ENCODE measurements at places on chromosomes 2 and 18.

GRCh38 chr2:157747695-157748370 lies 119.2 kb upstream of the ACVR1C start:
- no peak for DNase-seq

DNA sequence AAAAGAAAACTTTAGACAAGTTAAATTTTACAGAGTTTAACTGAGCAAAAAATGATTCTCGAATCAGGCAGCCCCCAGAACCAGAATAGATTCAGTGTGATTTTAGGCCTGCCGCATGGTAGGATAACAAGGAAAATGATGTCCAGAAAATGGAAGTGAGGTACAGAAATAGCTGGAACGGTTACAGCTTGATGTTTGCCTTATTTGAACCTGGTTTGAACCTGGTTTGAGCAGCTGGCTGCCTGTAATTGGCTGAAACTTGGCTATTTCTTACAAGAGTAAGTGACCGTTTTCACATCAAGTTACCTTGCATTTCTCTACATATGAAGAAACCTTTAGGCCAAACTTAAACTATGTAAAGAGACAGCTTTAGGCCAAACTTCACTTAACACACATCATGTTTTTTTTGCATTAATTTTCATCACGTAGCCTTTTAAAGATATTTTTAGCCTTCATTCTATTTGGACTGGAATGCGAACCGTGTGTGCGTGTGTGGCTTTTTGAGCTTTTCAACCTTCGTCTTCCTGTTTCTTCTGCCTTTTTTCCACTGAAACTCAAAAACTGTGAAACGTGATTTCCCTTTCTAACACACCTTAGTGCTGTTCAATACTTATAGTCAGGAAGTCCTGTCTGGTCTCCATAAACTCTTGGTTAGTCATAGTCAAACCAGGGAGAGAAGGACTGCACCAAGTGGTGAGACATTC lies 4.5 kb upstream of the POLE4 start:
- no peak for DNase-seq

GRCh38 chr2:53098696-53099078 lies 668.9 kb upstream of the CHAC2 start:
- no peak for DNase-seq

DNA sequence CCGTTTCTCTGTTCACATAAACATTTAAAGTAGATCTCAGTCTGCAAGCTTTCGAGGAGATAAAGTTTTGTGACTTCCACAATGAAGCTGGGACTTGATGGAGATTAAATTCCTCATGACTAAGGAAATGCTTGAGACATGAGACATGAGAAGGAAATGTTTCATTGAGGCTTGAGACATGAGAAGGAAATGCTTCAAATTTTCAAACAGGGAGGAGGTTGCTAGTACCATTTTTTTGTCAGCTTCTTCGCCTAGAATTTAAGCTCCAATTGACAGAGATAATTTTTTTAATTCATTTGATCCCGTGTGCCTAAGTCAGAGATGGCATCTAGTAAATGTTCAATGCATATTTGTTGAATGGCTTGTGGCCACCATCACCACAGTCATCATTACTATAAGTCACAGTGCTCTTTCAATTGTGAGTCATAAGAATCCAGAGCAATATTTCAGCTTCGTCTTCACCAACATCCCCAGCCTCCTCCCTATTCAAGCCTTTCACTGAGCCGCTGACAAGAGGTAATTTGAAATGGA lies 543 bp upstream of the MARCHF4 start:
- DNase-seq = no peak

DNA sequence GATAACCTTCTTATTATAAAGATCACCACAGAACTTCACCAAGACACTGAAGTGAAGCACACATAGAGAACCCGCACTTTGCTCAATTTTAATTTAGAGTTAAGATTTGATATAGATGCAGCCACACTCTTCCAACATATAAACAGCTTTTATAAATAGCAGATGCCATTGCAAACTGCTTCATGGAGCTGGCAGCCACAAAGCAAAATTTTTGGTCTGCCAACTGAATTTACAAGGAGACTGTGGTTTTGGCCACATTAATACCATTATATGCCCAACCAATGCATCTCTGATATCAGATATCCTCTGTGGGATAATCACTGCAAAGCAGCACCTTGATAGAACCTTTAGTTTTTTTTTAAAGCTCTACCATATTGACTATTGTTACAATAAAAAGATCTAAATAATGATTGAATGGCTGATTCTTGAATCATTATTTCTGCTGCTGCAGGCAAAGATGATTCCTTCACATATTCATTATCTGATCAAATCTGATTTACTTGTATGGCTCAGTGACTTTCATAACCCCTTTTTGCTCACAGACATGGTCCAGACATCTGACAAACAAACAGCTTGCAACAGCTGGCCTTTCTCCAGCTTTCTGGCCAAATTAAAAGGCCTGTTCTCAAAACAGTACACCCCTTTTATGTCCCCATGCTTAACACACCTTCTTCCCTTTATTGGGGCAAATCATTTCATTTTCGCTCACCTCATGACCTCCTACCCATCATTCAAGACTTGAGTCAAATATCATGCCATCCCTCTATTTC lies 88.4 kb downstream of the METTL4 start:
- DNase-seq = no peak

GRCh38 chr2:12769492-12770105 lies 52.9 kb downstream of the TRIB2 start:
- DNase-seq = no peak

DNA sequence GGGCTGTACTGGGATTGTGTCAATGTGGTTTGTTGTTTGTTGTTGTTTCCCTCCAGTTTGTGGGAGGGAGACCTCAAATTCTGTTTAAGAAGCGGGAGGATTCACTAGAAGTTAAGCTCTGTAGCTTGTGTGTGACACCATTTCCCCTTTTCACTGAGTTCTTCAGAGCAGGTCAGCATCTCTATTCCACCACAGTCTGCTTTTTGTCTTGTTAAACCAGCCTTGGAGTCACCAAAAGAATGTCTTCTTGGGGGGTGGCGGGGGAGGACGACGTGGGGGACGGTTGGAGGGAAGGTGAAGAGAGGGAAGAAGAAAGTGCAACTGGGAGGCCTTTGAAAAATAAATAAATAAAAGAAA lies 2.3 kb upstream of the BCL11A start:
- DNase-seq = no peak

DNA sequence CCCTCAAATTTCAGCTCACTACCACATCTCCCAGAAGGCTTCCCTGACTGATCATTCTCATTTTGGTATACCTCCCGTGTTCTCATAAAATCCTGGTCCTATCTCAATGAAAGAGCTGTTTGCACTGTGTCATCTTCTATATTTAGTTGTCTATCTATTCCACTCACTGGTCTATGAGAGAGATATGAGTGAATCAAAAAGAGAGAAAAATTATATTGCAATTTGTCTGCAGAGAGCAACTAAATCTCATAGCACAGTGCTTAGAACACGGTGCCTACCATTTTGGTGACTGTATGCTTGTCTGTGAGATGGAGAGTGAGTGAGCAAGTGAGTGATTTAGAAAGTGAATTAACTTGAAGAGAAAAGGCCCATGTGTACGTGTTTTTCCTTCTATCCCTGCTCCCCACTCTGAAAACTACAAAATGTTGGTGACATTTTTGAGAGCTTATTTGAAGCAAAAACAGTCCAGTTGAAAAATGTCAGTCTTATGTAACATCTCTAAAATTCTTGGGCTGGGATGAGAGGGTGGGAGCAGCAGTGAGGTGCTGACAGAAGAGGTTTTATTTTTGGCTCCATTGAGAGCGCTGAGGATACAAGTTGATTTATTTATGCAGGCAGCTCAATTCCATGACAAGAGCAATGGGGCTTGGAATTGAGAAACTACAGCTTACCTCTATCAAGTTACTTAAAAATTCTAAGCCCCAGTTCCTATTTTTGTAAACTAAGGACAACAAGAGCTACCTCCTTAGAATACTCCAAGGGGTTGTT lies 373.5 kb upstream of the CHST9 start:
- no peak for DNase-seq

DNA sequence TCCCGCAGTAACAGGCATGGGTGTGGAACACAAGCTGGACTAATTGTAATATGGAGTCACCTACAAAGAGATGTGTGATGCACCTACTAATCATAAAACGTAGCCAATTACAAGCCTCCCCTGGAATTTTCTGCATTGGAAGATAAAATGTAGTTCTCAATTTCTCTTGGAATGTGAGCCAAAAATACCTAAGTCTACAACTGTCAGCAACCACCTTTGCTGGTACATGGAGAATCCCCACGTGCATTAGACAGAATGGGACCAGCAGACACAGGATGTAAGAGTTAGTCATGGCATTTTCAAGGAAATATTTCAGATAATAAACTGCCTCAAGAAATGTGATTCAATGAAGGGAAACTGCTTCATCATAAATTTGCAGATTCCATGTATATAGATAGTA lies 85.6 kb upstream of the DCC start:
- DNase-seq = no peak

GRCh38 chr2:147197754-147198483 lies 646.9 kb upstream of the ACVR2A start:
- DNase-seq = no peak

GRCh38 chr18:37251679-37252078 lies 313.9 kb downstream of the CELF4 start:
- DNase-seq = no peak

- DNase-seq = no peak
These were observed 45.0 kb upstream of the MCFD2 start for GRCh38 chr2:46960618-46961017.

GRCh38 chr18:3392467-3392855 lies 57.5 kb upstream of the TGIF1 start:
- no peak for DNase-seq

DNA sequence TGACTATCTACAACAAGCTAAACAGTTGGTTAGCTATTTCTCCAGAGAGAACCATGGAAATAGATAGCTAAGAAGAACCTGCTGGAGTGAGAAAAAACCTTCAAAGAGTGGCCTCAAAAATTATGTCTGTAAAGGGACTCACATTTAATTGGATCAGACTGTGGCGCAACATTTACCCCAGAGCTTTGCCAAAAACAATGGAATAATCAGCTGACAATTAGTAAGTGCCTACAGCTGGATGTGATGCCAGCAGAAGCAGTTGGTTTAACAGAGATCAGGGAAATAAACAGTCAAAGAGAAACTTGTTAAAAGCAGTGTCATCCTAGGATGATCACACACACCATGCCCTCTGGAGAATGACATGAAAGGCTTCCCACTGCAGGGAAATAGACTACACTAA lies 310.7 kb downstream of the CLIP4 start:
- no peak for DNase-seq

- DNase-seq = no peak
These were observed 80.8 kb downstream of the LCLAT1 start for GRCh38 chr2:30527859-30528258.

- DNase-seq = no peak
These were observed at the start of gene NCKAP5 for GRCh38 chr2:133568172-133568571. TSS of gene NCKAP5 (minus strand) at chr2:133568463. CDS start at chr2:133517526, 50,937 bp downstream.

DNA sequence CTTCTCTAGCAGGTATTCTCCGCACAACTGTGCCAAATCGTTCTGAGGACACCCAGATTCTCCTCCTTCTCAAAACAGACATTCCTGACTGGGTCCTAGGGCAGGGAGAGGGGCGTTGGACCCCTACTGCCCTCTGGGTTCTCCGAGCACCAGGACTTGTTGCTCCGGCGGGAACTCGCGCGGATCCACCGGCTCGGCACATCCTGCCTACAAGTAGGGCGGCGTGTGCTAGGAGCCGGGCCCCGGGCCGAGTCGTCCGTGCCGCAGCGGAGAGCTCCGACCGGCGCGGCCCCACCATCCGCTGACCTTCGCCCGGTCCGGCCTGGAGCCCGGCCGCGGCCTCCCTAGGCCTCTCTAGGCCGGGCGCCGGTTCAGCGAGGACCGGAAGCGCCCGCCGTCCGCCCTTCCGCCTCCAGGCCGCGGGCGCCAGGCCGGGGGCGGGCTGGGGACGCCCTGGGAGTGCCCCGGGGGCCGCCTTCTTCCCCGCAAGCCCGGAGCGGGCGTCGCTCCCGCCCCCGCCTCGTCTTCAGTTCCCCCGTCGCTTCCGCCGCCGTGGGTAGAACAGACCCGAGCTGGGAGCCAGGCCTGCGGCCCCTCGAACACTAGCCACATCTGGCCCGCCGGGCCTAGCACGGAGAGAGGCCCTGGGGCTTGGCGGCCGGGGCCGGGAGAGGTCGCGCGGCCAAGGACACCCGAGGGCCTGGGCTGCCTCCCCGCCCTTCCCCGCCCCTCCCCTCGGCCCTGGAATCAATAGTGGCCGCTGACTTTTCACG lies 7.6 kb upstream of the ONECUT2 start:
- no peak for DNase-seq

DNA sequence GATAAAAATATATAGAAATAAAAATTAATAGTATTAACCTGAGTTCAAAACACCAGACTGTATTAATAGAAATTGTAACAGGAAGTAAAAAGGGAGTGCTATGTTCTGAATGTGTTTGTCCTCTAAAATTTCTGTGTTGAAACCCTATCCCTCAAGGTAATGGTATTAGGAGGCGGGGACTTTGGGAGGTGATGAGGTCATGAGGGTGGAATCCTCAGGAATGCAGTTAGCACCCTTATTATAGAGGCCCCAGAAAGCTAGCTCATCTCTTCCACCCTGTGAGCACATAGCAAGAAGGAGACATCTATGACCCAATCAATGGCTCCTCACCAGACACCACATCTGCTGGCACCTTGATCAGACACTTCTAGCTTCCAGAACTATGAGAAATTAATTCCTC lies 124.5 kb downstream of the CMPK2 start:
- DNase-seq = no peak

- DNase-seq = no peak
These were observed 64.5 kb upstream of the ADAM23 start for GRCh38 chr2:206378835-206379234.

DNA sequence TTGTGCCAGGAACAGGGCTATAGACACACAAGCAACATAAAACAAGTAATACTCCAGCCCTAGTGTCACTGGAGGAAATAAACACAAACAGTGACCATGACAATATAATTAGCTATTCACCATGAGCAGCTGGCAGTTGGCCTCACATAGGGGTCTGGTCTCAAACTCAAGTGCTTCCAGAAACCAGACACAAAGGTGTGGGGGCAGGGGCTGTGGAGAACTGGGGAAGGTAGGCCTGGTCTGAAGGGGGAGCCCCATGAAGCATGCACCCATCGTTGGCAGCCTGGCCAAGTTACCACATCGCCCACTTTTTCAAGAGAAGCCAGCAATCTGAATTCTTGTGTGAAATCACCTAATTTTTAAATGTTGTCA lies 49.5 kb upstream of the SP3 start:
- DNase-seq = no peak

- no peak for DNase-seq
These were observed 151.5 kb downstream of the INHBB start for GRCh38 chr2:120497261-120497977.

- no peak for DNase-seq
These were observed 12.2 kb downstream of the METAP1D start for GRCh38 chr2:172011812-172012575.

- no peak for DNase-seq
These were observed 739.5 kb upstream of the SLC39A10 start for GRCh38 chr2:194917519-194917918.

- DNase-seq = no peak
These were observed 23.9 kb upstream of the BOD1L2 start for GRCh38 chr18:57122936-57123510.

- DNase-seq = no peak
These were observed 163.6 kb upstream of the VRK2 start for GRCh38 chr2:57882895-57883515.

Measured in stimulated activated CD8-positive, alpha-beta memory T cell treated with anti-CD3 and anti-CD28 coated beads, Interleukin-7, amount 100 ng/mL, for 1 hour (primary cell).